ENCODE measurements at places on chromosomes 12 and 14. TPM values are rescaled to one million over a fixed set of nuclear protein-coding genes. Genes with fewer than 3 reads are reported as not detected.

TSPAN9 gene
- total RNA-seq, result 0.07 TPM

AVPR1A gene
- total RNA-seq, result not detected

FLRT2 gene
- total RNA-seq, result not detected

JPH4 gene
- 0.10 TPM for total RNA-seq

Measured in activated naive CD4-positive, alpha-beta T cell treated with anti-CD3 and anti-CD28 coated beads, Interleukin-2, amount 10 ng/mL, durations not matched to agents 5 hours and 36 hours (primary cell).